ENCODE measurements at places on chromosomes 12 and 14. TPM values are rescaled to one million over a fixed set of nuclear protein-coding genes. Genes with fewer than 3 reads are reported as not detected.

DNA sequence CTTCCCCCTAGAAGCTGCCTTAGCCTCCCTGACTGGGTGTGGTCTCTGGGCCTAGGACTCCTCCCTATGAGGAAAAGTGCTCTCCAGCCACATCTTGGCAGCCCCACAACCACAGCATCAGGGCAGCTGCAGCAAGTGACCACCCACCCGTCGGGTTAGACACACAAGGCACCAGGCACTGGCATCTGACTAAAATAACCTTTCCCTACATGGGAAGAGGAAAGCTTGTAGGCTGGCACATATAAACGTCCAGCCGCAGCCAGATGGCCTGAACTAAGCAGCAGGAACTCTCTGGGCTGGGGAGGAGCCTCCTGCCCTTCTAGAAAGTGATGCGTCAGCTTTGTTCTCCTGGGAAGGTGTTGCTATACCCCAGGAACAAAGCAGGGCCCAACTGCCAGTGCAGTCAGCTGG is 328.7 kb downstream of the DPF3 start:
- no peak for DNase-seq
- H3K4me3 ChIP-seq: no peak overlapping the region
- no peaks in the 10 kb centered on the region for H3K4me1 ChIP-seq
- H3K27me3 ChIP-seq: no peaks in the 10 kb centered on the region
- no peak overlapping the region for H3K27ac ChIP-seq

Gene KCNA1
- 0.31 TPM for total RNA-seq

DNA sequence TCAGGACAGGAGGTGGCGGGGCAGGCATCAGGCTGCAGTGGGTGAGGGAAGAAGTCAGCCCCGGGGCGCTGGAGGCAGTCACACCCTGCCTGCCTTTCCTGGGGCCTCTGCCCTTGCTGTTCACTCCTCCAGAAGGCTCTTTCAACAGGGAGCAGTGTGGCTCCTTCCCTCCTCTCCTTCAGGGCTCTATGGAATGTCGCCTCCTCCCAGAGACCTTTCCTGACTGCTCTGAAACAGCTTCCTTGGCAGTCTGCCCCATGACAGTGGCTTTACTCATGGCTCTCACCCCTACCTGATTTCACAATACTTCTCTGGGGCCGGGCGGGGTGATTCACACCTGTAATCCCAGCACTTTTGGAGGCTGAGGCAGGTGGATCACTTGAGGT is 7.1 kb downstream of the RHOF start:
- H3K4me1 ChIP-seq: peaks cover 39% of the 10 kb centered on the region
- no peak overlapping the region for H3K4me3 ChIP-seq
- no peak overlapping the region for H3K27ac ChIP-seq
- no peaks in the 10 kb centered on the region for H3K27me3 ChIP-seq
- no peak for DNase-seq

DNA sequence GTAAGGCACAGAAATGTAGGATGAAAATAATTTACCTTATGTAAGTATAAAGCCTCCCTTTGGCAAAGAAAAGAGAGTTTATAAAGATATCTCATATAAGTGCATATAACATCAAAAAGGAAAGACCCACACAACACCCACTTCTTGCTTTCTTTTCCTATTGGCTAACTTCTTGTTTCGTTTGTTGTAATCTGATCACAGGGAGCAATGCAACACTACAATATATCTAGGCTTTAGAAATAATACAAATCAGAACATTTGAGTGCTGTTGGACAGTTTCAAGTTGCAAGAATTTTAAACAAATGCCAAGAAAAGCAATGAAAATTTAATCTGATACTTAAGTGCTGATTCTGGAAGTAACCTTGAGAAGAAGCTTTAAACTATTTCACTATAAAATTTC is 1.3 kb downstream of the FGD6 start:
- peaks cover 5% of the 10 kb centered on the region for H3K36me3 ChIP-seq
- no peak for DNase-seq

Gene OTOGL
- 0.21 TPM for total RNA-seq

Gene BICDL1
- not detected for total RNA-seq

Measured in osteocyte (in vitro differentiated cells).